Suppressor macrophage treated with lipopolysaccharide for 4 hours (primary cell): ENCODE measurements at places on chromosomes 1 and 21.
A peak's percentile ranks its signal among the peaks of the same experiment; 100 is the strongest.

- peak; percentile 82 for DNase-seq
Observed at GRCh38 chr1:23544444-23545389, 13.7 kb upstream of the E2F2 start.

DNA sequence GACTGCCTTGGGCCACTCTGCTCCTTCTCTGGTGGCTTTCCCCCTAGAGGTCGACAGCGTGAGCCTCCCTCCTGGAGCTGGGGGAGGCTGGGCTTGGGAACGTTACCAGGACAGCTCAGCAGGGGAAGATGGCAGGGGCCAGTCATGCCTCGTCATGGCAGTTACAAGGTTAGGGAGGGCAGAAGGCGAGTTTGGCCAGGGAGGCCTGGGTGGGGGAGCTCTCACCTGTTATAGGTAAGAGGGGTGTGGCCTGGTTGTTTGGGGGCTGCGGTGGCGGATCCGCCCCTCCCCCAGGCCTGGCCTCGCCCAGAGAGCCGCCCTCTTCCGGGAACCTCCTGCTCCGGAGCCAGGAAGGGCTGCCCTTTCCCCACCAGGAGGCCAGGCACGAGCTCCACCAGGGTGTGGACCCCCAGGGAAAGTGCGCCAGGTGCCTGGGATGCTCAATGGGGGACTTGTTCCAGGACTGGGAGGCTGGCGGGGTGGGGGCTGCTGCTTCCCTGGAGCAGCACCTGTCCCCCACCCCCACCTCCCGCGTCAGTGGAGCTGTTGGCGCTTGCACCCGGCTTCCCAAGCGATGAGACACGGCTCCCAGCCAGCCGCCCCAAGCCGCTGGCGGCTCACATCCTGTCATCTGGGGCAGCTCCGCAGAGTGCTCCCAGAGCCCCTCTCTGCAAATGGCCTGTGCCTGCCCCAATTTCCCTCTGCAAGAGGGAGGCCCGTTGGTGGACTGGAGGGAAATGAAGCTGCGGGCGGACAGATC lies 23.6 kb upstream of the PKP1 start:
- no peak for DNase-seq

GRCh38 chr1:247293047-247293446 lies 37.2 kb downstream of the VN1R5 start:
- DNase-seq: no peak

DNA sequence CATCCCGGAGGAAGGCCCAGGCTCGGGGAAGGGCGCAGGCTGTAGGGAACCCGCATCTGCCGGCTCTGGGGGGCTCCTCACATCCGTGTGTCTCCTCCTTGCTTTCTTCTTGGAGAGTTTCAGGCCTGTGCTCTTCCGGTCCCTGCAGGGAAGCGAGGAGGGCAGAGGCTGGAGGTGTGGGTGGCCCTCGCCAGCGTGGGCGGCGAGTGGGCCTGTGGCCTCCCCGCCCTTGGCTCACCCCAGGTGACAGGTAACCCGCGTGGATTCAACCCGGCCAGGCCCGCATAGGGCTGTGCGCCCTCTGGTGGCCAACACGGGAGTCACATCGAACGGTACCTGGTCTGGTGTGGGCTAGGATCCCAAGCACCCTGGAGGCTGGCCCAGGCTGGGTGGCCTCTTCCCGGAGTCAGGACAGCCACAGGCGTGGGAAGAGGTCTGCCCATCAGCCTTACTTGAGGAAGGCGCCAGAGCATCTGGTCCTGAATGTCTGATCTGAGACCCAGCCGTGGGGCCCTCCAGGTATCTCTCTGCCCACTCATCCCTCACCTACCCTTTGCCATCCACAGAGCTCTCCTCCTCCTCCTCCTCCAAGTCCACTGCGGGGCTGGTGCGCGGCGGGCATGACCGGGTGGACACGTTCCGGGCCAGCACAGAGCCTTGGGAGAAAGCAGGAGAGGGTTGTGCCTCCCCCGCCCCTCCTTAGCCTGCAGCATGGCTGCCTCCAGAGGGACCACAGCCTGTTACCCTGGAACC lies 9.6 kb upstream of the TNFRSF25 start:
- peak; percentile 60 for DNase-seq

GRCh38 chr21:36544545-36544944 lies 64.6 kb upstream of the CLDN14 start:
- DNase-seq: no peak

DNA sequence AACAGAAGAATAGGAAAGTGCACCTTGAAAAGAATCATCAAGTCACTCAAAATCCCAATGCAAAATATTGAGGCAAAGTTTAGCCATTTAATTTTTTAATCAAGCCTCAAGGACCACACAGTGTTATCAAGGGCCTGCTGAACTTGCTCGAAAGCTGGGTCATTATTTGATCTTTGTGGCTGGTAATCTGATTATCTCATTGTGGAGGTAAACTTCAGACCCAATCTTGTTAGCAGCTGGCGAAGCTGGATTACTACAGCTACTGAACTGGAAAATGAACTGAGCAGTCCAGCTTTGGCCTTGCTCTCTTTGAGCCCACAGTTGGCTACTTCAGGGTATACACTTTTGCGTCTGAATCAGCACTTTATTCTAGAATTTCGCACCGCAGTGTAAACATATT lies 94.4 kb downstream of the BARHL2 start:
- DNase-seq: no peak
